Activated CD4-positive, alpha-beta T cell treated with anti-CD3 and anti-CD28 coated beads for 24 hours (primary cell): ENCODE measurements at places on chromosomes 6 and 20.

- no peak for DNase-seq
Measured at GRCh38 chr20:33322456-33322855, 39.4 kb downstream of the BPIFB1 start.

- no peak for DNase-seq
Measured at GRCh38 chr6:4693173-4693970, 82.8 kb upstream of the CDYL start.

GRCh38 chr20:57622579-57623381, 2.6 kb upstream of the ZBP1 start:
- peak; percentile 44 for DNase-seq

DNA sequence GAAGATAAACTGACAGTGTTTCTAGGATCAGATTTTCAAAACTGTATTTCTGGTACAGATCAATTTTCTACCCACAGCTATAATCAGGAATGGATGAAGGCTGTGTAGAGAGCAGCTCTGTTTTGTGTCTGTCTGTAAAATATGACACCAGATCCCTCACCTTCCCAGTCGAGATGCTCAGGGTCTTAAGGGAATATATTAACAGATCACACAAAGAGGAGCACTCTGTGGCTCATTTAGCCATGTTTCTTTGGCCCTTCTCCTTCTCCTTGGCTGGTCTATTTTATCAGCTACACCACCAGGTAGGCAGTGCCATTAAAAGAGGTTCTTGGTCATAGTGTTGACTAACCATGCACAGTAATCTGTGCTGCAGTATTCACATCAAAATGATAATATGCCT, 82.6 kb downstream of the PREP start:
- no peak for DNase-seq

GRCh38 chr6:146339716-146340115, 203.9 kb upstream of the RAB32 start:
- DNase-seq = no peak

DNA sequence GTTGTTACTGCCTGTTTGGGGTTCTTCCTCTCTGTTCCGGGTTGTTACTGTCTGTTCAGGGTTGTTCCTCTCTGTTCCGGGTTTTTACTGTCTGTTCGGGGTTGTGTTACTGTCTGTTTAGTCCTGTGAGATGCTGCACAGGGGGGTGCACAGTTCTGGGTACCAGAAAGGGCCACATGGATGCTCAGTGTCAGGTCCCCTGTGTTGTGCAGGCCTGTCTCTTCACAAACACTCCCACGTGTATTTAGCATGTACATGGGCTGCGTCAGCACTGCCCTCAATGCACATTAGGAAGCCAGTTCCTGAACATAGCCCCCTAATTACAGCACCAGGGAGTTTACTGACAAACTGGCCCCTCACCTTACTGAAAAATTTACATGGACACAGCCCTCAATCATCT, 118.5 kb downstream of the DLL1 start:
- no peak for DNase-seq

- DNase-seq = no peak
Measured at GRCh38 chr20:19022118-19022575, 190.3 kb upstream of the SLC24A3 start.

DNA sequence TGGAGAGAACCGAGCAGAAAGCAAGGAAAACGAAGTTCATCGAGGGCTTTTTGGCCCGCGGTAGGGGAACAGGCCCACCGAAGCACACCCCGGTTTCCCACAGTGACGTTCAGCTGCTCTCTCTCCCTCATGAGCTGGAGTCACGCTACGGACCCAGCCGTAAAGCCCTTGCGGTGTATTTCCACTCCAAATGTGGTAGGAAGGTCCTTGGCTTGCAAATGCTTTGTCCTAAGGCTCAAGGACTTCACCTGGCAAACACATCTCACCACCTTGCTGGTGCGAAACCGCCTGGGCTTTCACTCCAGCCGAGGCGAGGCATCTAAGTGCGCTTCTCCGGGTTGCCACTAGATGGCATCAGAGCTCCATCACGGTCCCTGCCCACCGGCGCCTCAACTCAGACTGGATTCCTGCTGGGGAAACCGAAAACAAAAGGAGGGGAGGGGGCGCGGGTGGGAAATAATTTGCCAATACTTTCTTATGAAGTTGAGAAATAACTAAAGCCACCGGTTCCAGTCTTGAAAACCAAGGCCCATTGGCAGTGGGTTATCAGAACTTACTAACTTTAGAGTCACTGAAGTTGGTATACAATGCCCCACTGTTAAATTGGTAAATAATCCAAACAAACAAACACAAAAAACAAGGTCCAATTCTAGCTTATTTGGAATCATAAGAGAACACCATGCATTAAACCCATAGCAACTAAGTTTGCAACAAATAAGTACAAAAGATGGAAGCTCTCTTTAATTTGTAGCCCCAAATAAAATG, 13.4 kb upstream of the FOXC1 start:
- peak; percentile 38 for DNase-seq

GRCh38 chr6:161526794-161527193, 252.9 kb upstream of the AGPAT4 start:
- DNase-seq = no peak

DNA sequence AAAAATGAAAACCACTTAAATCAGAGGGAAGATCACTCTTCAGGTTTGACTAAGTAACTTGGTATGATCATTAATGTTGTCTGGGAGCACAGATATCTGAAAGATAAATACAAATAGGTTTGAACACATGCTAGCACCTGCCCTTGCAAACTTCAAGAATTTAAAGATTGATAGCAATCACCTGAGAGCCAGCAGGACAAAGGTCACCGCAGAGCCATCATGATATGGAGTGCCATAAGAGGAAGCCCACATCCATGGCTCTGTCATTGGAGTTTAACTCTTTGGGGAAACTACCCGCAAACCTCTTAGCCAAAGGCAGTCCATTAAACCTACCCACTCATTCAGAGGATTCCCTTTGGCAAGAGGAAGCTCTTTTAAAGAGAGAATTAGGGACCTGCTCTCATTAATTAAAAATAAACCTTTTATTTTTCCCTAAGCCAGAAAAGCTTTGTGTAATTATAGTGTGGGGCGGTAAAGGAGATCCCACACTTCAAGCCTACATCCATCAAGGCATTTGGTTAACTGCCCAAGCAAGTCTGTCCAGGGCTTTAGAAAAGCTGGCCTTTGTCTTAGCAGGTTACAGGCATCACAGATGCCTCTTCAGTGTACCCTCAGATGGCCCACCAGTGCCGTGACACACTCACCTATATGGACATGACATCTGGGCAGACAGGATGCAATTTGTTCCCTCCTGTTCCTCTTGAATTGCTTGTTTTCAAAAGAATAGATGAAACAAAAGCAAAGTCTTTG, 73.0 kb downstream of the SASH1 start:
- DNase-seq = no peak

DNA sequence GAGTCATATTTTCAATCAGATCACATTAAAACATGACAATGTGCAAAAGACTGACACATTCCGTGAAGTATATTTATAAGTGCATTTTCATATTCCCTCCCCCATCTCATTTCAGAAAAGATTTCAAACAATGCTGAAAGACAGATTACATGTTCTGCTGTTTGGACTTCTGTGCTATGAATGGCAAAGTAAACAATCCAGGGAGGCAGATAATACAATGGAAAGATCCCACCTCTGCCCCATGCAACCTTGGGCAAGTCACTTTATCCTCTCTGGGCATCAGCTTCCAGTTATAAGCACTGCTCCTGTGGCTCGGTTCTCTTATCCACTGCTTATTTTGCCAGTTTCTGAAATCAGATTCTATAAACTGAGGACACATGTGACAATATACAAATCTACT, 110.2 kb downstream of the RCAN2 start:
- no peak for DNase-seq

DNA sequence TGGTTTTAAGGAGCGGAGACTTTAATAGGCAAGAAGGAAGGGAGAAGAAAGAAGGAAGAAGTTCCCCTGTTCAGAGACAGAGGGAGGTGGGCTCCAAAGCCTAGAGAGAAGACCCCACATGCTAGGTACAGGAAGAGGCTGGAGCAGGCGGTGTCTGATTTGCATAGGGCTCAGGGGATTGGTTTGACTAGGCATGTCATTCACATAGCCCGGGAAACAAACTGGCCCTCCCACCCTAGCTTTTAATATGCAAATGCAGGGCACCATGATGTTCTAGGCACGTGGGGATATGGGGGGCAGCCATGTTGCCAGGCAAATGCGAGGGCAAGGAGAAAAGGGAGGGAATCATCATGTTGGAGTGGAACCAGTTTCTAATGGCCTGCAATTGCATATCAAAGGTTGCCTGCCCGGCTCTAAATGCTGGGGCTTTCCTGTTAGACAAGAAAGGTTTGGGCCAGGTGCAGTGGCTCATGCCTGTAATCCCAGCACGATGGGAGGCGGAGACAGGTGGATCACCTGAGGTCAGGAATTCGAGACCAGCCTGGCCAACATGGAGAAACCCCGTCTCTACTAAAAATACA, 34.3 kb upstream of the AGPAT4 start:
- no peak for DNase-seq

DNA sequence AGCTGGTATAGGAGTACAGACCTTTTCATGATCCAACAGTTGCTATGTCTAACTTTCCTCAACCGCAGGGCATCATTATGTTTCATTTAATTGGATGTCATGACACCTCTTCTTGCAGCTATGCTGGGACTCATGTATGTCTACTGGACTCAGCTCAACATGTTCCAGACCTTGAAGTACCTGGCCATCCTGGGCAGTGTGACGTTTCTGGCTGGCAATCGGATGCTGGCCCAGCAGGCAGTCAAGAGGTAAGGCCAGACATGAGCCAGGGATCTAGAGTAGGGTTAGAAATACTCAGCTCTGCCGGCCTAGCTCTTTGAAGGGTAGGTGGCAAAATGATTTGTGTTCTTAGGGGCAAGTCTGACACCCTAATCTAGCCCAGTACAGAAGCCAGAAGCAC, 25.2 kb downstream of the GHRH start:
- DNase-seq = no peak

- no peak for DNase-seq
Measured at GRCh38 chr6:6840831-6841291, 252.3 kb downstream of the LY86 start.

- no peak for DNase-seq
Measured at GRCh38 chr6:132320007-132320406, 81.3 kb downstream of the MOXD1 start.

GRCh38 chr6:144307880-144308279, 22.7 kb downstream of the UTRN start:
- no peak for DNase-seq

DNA sequence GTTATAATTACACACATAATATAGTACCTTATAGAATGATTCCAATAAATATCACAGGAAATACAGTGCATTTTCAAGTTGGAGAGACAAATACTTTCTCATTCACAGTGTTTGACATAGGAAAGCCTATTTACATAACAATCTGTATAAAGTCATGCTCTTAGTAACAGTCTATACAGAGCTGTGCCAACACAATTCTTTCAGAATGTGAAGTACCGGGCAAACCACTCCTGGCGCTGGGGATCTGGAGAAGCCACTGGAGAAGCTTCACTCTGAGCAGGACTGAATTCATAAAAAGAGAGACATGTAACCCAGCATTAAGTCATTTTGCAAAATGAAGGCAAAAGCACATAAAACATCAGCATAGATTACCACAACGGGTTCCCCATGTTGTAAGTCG, 24.9 kb upstream of the MCM9 start:
- no peak for DNase-seq

- DNase-seq = no peak
Measured at GRCh38 chr20:1336699-1337367, 7.9 kb upstream of the SDCBP2 start.

GRCh38 chr20:6008254-6008653, 45.6 kb downstream of the LRRN4 start:
- DNase-seq = no peak

DNA sequence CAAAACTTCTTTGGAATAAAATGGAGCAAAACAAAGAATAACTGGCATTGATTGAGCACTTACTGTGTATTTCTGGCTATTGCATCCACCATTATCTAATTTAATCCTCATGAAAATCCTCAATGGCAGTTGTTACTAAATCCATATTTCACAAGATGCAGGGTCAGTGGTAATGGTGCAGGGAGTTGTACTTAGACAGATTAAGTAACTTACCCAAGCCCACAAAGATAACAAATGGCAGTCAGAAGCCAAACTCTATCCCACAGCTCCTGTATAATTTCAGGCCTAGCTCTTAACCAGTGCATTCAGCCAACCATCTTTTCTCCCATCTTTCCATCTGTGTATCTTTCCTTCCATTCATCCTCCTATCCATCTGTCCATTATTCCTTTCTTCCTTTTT, 29.3 kb upstream of the SSTR4 start:
- no peak for DNase-seq

- no peak for DNase-seq
Measured at GRCh38 chr6:17088091-17088611, 13.7 kb upstream of the STMND1 start.

DNA sequence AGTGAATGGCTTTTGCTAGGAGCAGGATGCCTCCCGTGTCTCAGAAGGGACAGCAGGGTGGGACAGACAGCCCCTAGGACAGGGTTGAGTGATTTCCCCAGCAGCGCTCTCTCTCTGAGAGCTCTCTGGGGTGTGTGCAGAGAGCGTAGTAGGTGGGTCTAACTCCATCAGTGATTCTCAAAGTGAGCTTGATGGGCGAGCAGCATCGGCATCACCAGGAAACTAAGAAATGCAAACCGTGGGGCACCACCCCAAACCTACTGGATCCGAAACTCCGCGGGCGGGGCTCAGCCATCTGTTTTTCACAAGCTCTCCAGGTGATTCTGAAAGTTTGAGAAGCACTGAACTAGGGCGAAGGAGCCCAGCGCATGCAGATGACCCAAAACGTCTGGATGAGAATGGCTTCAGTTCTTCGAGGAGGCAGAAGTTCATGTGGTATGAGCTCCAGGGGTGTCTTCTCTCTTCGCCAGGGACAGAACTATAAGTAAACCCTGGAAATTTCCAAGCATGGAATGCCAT, 119.6 kb upstream of the RNF24 start:
- no peak for DNase-seq

DNA sequence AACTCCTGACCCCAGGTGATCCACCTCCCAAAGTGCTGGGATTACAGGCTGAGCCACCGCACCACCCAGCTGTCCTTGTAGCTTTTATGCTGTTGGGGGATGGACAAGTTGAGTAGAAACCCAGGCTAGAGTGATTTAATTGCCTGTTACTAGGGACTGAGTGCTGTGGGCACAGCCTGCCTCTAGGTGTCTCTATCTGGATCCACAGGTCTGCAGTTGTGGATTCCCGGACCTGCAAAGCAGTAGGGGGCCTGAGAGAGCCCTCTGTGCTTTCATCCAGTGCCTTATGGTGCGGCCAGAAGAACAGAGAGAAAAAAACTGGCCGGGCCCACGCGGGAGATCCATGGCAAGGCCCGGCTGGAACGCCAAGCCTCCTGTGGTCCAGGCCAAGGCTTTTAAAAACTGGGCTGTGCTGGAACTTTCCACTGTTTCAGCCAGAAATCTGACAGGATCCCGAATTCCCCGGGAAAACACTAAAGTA, 5.2 kb downstream of the SIRPA start:
- DNase-seq = no peak

DNA sequence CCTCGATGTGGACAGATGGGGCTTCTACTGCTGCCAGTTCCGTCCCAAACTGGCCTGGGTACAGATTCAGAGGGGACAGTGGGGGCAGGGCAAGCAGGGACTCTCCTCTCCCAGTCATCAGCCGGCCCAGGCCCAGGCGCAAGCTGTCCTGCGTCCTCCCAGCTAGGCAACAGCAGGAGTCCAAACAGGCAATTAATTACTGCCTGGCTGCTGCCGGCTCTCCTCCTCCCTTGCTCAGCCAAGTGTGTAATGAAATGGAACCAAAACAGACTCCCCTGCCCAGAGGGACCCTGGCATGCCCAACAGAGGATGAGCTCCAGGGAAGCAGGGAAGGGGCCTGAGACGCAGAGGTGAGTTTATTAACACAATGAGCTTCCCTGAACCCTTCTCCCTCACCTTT, 17.8 kb upstream of the SLC32A1 start:
- no peak for DNase-seq

- DNase-seq = no peak
Measured at GRCh38 chr20:51735728-51736600, 32.2 kb downstream of the ATP9A start.
